ENCODE measurements at places on chromosomes 12 and 14. TPM values are rescaled to one million over a fixed set of nuclear protein-coding genes. Genes with fewer than 3 reads are reported as not detected.

GRCh38 chr14:57818511-57818910 is 47.4 kb downstream of the SLC35F4 start:
- no peak for DNase-seq

- DNase-seq: no peak
These were observed 163.4 kb downstream of the GARIN6 start for GRCh38 chr12:99810718-99811593.

DNA sequence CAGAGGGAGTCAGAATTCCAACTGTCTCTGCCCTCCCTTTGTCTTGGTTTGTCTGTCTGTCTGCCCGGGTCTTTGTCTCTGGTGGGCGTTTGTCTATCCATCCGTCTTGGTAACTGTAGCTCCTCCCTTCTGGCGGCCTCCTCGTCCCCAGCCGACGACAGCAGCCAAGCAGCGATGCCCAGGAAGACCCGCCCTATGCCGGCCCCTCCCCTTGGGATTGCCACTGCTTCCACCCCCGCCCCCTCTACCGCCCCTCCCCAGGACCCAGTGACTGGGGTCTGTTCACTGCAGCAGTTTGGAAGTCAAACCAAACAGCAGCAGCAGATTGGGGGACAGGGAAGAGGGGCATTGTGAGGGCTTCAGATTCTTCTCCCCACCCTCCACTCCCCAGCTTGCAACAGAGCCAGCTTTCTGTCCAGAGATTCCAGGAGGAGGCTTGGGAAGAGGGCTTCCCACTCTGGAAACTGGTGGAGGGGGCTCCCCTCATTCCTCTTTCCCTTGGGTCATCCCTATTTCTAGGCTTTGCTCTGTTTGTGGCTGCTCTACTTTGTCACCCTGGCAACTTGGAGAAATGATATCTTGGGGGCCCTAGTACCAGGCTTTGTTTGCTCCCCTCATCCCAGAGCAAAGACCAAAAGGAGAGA is 2.4 kb upstream of the RARG start:
- DNase-seq: no peak

DNA sequence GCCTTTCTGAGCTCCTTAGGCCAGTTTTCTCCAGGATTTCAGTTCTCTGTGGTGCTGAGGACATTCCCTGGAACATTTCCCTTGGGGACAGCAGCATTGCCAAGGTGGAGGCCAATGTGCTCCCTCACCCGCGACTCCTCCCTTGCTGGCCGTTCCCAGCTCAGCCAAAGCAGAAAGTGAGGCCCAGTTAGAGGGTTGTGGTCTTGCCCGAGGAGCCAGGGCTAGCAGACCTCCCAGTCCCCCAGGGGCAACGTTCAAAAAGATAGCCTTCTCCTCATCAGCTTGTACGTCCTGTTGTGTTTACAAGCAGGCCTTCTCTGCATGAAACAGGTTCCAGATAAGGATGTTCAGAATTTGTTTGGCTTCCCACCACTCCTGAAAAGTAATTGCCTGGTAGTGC is 78.4 kb downstream of the SSPN start:
- no peak for DNase-seq

DNA sequence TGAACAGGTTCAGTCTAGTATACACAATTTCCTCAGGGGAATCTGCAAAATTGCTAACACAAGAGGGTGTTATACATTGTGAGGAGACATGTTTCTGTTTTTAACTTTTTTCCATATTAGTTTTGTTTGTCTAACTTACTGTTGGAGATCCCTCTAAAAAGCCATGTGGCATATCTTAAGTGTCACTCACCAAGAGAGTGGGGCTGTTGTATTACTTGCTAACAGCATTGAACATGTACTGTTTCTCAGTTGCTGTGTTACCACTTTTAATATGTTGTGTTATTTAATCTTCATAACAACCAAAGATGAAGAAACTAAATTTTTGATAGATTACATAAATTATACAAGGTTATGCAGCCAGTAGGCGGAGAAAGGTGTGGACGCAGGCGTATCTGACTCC is 154.3 kb upstream of the NPAS3 start:
- DNase-seq: no peak

DNA sequence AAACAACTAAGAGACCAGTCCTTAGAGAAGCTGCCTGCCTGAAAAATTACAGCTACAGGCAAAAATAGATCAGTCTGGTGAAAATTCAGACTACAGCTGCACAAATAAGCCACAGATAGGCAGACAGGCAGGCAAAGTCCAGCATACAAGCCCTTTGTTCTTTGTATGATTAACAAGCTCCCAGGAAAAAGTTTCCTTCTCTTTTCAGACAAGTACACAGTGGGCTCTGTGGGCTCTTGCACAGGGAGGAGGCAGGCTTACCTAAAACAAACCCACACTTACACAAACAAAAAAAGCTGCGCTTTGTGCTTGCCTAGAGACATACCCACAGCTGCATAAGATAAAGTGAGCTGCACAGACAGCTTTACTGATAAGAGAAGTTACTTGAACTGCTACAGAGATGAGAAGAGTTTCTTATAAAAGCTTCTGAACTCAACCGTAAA is 7.7 kb downstream of the OR6C68 start:
- no peak for DNase-seq

DNA sequence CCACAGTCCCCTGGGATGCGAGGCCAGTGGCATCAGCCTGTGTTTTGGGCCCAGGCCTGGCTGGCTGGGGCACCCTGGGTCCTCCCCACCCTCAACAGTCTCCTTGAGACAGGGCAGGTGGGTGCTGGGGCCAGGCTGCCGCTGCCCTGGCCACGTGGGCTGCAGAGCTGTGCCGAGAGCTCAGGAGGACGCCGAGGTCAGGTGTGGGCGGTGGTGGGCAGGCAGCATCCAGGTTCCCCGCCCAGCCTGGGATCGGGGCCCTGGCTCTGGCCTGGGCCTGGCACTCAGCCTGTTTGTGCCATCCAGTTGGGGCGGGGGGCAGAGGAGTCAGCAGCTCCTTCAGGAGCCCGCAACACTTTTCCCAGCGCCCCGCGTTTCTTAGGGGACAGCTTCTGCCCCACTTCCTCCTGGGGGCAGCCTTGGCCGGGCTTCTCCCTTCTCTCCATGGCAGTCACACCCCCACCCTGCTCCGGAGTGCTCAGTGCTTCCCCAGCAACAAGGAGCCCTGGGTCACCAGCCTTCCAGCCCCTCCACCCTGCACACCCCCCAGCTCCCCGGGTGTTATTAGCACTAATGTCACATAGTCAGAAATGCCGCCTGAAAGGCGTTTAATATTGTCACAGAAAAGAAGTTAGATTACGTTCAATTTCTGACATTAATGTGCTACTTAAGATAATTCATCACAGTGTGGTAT is 30.8 kb downstream of the KIF26A start:
- DNase-seq: no peak

GRCh38 chr14:33590891-33591630 is 359.8 kb downstream of the EGLN3 start:
- no peak for DNase-seq

DNA sequence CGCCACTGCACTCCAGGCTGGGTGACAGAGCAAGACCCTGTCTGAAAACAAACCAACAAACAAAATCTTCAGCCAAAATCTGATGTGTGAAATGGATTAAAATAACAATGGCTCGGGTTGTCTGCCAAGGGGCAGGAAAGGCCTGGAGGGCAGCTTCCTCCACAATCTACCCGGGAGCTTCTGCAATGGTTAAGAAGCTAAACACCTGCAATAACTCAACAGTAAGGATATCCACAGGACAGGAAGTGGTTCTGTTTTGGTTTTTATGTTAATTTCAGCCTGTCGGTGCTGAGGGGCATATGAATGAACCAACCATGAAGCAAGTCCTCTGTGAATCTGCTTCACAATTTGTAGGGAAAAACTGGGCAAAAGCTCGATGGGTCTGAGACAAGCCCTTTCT is 34.4 kb downstream of the RAD52 start:
- DNase-seq: no peak

- DNase-seq: no peak
These were observed 21.1 kb upstream of the C14orf180 start for GRCh38 chr14:104558231-104559027.

DNA sequence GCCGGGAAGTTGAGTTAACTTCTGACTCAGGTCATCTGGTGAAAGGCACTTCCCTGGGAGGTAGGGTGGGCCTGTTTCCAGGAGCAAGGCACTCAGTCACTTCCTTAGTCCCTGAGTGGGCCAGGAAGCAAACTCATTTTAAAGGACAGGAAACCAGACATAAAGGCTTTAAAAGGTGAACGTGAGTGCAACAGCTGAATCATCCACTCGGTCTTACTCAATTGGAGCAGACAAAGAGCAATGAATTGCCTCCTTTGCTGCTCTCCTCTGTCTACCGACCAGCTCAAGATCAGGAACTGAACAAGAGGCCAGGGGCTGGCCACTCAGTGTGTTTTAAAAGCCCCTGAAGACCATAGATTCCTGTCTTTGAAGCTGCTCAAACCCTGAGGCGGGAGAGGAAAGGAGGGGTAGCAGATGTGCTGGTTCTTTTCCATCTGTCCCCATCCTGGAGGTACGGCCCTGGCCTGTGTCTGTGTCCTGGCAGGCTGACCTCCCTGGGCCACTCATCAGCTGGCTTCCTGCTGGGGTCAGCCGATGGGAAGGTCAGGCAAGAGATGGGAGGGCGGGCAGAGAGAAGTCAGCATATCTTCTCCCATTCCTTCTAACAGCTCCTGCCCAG is 148.9 kb downstream of the PPM1H start:
- peak; percentile 84 for DNase-seq

DNA sequence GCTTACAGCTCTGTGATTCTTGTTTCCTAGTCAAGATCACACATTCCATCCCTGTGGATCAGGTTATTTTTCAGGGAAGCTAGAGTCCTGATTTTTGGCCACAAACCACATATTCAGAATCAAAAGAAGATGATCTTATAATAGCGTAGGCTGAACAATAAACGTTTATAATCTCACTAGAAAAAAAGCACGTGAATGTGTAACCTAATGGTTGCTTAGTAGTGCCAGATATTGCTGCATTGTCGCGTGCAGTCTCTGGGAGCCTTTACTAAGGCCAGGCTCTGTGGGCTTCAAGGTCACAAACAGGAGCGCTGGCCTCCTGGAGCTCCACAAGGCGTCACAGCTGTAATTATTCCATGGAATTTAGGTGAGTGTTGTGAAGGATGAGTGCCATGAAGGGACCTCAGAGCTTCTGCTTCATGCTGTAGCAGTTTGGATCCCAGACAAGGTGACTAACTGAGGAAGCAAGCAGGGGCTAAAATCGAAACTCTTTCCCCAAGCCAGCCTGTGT is 17.4 kb downstream of the CDKN1B start:
- DNase-seq: no peak

GRCh38 chr12:58458102-58458501 is 462.2 kb downstream of the LRIG3 start:
- no peak for DNase-seq

DNA sequence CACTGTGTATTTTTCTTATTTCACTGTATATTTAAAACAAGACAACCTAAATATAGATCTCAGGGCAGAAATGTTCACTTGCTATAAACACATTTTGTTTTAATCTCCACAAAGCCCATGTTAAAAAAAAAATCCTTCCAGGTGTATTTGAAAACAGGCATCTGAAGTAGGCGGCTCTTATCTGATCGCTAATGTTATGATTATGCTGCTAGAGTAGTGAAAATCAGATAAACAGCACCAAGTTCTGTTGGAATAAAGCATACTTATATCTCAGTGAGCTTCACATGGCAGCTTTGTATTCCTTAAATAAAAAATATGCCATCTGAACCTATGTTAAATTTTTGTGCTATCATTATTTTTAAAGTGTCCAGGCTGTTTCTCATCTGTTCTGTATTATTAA is 47.6 kb upstream of the PZP start:
- DNase-seq: no peak

DNA sequence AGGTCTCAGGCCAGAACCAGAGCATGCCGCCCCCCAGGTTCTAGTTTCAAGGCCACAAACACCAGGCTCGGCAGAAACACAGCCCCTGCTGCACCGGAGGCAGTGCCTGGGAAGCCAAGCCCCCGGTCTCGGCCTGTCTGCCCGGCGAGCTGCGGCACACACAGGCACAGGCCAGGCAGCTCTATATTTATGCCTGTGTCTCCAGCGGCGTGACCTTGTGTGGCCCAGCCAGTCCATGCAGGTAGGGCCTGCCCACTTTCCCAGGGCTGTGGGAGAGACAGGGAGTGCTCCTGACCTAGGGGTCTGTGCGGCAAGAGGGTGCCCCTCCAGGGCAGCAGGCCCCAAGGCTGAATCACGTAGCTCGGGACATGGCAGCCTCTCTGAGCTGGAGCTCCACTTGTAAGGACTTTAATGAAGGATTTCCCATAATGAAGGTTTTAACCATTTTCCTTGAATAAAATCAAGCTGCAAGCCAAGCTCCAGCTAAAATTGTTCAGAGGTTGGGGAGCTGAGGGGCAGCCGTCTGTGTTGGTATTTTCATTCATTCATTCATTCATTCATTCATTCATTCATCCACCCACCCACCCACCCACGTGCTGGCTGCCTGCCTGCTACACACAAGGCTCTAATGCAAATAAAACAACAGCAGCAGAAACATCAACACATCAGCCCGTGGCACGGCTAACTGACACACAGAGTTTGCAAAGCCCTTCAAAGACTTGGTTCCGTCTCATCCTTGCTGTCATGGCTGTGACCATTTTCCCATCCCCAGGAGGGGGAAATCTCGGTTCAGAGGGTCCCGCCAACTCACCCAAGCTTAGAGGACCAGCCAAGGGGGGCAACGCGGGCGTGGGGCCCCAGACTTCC is 92.0 kb downstream of the RFLNA start:
- DNase-seq: no peak

DNA sequence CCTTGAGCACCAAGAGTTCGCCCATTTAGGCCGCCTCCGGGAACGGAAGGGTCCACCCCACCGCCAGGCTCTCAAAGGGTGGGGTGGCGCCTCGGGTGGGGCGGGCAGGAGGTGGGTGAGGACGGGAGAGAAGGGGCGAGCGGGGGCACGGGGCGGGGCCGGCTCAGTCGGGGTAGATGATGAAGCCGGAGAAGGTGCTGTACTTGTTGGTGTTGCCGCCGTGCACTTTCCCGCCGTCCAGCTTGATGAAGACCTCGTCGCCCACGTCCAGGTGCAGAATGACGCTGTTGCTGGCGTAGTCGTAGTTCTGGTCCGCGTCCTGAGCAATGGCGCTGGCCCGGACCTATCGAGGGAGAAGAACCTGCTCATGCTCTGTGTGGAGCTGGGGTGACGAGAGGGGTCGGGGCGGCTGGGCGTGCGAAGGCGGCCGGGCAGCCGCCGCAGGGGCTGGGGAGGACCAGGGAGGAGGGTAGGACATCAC is 4.1 kb downstream of the C1QL4 start:
- no peak for DNase-seq

WIF1 gene
- not detected for total RNA-seq

LDHB gene
- 1,091 TPM for total RNA-seq

TCL1B gene
- total RNA-seq: not detected

ISM2 gene
- not detected for total RNA-seq

JDP2 gene
- total RNA-seq: 33.4 TPM
